Chondrocyte (in vitro differentiated cells): ENCODE measurements at places on chromosomes 2 and 18.

DNA sequence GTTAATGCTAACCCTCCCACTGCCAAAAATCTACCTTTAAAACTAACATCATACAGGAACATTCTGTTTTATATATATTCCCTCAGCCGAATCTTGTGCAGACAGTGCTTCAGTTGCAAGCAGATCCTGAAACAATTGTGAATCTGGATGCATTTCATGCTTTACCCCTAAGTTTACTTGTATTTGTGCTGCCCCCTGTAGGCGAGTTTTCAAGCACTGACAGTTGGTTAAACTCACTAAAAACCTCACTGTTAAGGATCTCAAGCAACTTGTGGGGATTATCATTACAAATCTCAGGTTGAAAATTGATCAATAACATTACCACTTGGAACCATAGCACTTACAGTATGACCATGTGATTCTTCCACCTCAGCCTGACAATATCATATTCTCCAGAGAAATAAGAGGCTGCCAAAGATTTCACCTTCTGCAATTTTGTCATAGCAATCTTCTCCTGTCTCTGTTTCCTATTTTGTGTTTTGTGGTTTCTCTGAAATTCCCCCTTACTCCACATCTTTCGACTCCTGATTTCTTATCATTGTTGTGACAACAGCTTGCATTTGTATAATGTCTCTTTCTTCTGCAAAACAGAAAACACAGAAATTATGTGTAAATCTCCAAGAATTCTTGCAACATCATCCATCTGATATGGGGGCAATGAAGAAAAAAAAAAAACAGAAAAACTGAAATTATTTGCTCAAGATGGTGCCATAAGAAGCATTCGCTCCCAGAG, 354.6 kb upstream of the SETBP1 start:
- DNase-seq: no peak

DNA sequence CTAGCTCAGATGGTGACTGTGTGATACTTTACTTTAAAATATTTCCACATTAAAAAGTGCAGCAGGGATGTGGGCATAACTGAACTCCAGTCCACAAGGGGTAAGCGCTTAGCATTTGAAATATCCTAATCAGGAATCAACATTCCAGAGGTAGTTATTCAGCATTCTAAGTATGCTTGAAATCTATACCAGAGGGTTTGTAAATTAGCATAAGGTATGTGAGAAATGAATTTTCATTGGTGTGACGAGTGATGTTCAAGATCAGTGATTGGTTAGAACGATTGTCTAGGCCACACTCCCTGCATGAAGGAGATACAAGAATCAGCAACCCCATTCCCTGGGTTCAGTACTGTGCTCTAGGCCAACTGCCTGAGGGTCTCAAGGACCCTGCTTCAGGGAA, 42.6 kb downstream of the MAPK4 start:
- no peak for DNase-seq

- no peak for DNase-seq
Observed at GRCh38 chr2:193751299-193751698, 1556.6 kb upstream of the TMEFF2 start.

- no peak for DNase-seq
Observed at GRCh38 chr2:71532327-71532726, 79.0 kb downstream of the DYSF start.

DNA sequence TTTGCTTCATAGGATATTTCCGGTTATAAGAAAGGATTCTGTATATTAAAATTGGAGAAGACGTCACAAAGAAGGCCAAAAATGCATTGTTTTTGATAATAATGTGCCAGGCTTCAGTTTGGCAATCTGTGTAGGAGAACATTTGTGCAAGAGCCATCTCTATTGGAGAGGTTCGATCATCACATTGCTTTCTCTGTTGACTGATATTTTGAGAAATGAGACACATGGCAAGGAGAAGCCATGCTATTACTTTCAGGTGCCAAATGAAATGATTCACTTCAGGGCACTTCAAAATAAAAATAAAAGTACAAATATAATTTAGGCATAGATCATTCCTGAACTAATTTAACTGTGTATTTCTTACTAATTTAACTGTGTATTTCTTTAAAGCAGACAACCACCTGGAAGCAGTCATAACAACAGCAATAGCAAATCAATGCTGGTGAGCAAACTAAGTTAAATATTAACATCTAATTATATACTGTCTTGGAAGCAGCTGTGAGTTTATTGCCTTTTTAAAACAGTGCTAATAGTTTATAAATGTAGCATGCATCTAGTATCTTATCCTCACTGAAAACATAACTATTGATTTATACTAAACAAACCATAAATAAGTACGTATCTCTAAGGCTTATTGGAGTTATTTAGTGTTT, 50.2 kb upstream of the CHST9 start:
- DNase-seq: no peak

DNA sequence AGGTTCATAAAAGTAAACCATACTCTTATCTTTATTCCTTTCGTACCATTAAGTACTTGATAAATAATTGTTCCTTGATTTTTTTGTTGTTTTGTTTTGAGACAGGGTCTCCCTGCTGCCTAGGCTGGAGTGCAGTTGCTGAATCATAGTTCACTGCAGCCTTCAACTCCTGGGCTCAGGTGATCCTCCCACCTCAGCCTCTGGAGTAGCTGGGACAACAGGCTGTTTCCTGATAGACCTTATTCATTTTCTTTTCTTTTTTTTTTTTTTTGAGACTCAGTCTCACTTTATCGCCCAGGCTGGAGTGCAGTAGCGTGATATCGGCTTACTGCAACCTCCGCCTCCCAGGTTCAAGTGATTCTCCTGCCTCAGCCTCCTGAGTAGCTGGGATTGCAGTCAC, 5.5 kb downstream of the KCNG3 start:
- DNase-seq: no peak

- no peak for DNase-seq
Observed at GRCh38 chr2:241003047-241003360, 4.6 kb downstream of the SNED1 start.

DNA sequence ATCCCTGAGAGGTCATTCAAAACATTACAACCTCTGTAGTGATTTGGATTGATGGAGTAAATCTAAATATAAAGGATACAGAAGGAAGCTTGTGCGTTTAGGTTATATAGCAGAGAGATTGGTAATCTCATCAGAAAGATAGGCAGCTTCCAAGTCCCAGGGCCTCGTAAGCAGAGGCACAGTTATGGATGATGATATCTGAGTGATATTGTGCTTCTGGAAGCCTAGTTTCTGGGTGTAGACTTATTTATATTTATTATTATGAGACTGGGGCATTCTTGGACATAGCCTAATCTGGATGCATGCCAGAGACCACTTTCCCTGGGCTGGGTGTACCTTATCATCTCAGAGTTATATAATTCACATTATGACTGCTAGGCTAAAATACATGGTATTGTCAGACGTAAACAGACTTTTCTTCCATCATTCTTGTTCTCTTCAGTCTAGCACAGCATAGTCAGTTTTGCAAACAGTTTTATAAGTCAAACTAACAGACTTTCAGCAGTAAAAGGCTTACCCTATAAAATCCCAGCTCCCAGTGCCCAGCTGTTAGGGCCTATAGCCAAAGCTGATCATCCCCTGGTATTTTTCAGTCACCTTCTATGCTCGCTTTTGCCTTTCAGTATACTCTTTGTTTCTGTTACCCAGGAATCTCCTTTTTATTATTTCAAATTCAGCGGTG, 47.9 kb downstream of the RAB3GAP1 start:
- no peak for DNase-seq

- no peak for DNase-seq
Observed at GRCh38 chr2:141925511-141925910, 205.3 kb downstream of the LRP1B start.

DNA sequence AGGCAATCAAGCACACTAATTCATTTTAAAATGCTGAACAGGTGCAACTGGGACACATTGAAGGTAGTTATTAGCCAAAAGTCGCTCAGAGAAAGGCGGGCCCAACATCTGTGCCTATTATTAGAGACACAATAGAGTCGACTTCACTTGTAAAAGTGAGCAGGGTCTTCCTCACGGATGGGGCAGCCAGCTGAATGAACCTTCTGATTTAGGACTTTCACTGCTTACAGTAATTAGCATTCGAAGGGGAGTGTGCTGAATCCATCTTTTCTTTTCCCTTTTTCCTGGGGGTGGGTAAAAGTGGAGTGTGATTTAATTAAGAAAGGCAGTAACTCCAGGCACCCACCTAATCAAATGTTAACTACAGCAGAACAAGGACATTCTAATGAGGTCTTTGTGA, 677.7 kb downstream of the DCDC2C start:
- DNase-seq: no peak

DNA sequence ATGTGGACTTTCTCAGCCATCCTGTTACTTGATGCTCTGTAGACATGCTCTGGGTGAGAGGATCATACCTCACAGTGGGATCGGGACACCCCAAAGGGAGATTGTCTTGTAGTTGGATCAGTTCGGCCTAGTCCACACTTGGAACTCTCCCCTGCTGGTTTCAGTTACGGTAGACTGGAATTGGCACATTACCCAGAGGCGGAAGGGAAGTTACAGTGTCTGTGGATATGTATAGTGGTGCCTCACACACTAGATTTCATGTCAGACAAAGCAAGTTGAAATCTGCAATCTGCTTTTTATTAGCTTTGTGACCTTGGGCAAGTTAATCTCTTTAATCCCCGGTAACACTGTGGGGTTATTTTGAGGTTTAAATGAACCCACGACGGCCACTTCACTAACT, 16.2 kb upstream of the CTAGE1 start:
- no peak for DNase-seq
